ENCODE measurements at places on chromosomes 3 and 15.

DNA sequence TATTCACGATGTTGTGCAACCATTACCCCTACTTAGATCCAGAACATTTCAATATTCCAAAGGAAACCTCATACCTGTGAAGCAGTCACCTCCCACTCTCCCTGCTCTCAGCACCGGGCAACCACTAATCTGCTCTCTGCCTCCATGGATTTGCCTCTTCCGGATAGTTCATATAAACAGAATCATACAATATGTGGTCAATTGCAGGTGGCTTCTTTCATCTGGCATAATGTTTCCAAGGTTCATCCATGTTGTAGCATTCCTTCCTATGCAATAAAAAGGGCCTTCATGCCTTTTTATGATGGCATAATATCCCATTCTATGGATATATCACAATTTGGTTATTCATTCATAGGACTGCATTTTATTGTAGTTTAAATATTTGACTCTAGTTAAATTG, 23.9 kb downstream of the CA12 start:
- DNase-seq: no peak

DNA sequence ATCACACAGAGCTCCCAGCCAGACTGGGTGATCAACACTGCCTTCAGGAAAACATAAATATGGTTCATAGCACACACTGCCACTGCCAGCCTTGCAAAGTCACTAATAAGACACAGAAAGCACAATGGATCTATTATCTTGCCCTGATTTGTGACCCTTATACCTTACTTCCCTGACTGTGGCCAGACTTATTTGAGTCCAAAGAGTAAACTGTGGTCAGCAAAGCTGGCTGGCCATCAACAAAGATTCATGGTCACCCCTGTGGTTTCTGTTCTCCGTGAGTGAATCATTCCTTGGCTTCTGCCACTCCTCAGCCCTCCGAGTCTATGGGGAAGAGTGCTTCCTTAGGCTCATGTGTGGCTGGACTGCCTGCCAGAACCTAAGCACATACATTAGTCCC, 437.7 kb downstream of the RAP2B start:
- DNase-seq: no peak

DNA sequence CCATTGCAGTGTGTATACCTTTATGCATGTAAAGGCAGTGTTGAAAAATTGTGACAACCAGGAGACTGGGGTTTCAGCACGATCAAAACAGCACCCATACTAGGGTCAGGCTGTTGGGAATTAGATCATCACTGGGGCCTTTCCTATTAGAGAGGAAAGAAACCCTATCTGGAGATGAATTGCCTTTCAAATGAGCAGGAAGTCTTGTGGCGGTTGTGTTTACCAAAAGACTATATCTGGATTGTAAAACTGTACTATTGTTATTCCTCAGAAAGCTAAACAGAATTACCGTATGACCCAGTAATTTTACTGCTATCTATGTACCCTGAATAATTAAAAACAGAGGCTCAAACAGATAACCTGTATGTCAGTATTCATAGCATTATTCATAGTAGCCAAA, 10.1 kb downstream of the UBE2E1 start:
- no peak for DNase-seq

DNA sequence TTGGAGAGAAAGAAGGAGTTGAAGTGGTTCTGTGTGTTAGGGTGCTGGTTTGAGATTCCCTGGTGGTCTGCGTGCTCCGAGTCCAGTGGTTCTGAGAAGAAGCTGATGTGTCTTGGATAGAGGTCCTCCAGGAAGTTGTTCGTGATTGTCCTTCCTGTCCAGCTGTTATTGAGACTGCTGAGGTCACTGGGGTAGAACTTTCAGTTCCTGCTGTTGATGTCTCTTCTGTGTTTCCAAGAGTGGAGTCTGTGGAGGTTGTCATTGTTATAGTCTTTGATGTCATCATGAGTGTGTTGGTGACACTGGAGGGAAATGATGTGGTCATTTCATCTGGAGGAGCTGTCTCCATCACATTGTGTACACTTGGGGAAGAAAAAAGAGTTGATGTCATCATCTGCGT, 20.8 kb downstream of the MUC4 start:
- DNase-seq: no peak

- DNase-seq: no peak
These were observed 392.8 kb upstream of the LRRC3B start for GRCh38 chr3:26229801-26230200.

- no peak for DNase-seq
These were observed 289.4 kb upstream of the IGF1R start for GRCh38 chr15:98358971-98359370.

DNA sequence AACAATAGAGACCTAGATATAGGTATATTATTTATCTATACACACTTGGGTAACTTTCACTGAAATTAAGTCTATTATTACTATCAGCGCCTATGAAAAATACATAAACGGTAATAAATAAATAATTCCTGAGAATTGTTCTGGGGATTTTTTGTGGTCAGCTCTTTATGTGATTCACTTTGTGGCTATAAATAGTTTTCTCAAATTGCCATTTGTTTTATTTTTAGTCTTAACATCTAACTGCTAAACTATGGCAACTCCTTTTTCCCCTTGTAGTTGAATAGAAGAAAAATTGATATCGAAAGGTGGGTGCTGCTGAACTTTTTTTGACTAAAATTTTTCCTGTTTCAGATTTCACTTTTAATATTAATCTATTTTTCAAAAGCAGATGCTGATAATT, 189.0 kb downstream of the VGLL3 start:
- DNase-seq: no peak

- DNase-seq: no peak
These were observed 58.9 kb upstream of the EPHA6 start for GRCh38 chr3:96755519-96755918.

DNA sequence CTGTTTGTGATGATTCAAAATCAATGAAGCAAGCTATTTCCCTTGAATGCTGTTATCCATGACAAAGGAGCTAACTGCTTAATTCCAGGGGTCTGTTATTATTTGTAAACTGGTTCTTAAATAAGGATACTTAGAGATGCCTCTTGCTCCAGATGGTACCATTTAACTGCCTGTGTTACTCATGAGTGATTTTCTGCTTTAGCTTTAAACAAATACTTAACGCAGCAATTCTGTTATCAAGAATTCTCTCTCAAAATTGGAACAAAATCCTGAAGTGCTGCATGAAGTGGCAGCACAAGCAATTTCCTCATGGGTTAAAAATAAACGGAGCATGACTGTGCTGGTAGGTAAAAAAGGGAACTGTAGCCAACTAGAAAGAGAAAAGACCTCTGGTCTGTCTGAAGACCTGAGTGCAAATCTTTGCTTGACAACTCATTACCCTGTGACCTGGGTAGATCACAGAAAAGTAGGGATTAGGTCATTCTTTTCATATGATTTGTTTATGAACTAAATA, 62.5 kb upstream of the GBE1 start:
- no peak for DNase-seq

GRCh38 chr3:73766599-73767381, 142.0 kb upstream of the PDZRN3 start:
- no peak for DNase-seq

DNA sequence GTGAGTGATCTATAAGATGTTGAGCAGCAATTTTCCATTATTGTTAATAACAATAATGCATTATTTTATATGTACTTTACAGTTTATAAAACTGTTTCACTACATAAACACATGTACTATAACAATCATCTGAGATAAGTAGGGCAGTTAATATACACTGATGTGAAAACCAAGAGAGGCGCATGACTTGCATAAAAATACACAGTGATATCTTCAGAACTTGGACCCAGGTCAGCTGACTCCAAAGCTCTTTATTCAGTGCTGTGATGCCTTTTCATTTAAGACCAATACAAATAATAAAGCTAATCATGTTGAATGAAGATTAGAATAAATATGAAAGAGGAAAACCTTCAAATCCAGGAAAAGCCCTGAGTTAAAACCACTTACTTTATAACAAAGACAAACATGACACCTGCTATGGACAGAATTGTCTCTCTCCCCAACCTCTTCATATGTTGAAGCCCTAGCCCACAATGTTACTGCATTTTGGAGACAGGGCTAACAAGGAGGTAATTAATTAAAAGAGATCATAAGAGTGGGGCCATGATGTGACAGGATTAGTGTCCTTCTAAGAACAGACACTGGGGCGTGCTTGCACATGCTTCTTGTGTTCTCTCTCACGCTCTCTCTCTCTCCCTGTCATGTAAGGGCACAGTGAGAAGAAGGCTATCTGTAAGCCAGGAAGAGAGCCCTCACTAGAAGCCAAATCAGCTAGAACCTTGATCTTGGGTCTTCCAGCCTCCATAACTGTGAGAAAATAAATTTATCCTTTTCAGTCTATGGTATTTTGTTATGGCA, 55.8 kb upstream of the TSPAN3 start:
- DNase-seq: no peak

- no peak for DNase-seq
These were observed 167.9 kb upstream of the CTNNB1 start for GRCh38 chr3:41031401-41031800.

GRCh38 chr3:15316998-15317435, 15.4 kb downstream of the SH3BP5 start:
- no peak for DNase-seq

DNA sequence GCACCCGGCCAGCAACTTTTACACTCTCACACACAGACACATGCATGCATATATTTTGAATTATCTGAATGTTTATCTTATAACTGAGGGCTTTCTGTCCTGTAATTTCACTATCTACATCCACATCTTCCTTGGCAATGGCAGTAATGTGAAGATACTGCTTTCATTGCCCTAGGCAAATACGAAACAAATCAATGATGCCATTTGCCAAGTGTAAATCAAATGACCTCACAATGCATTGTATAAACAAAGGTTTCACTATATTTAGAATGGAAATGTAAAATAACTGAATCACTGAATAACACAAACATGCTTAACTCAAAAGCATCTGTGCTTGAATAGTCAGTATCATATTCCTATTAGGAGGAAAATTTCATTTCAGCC, 455.6 kb downstream of the TBL1XR1 start:
- no peak for DNase-seq

GRCh38 chr3:43727930-43728329, 37.2 kb downstream of the ABHD5 start:
- no peak for DNase-seq

GRCh38 chr3:169454823-169455222, 208.7 kb downstream of the MECOM start:
- no peak for DNase-seq
